ENCODE measurements at places on chromosomes 16 and 17.
A peak's percentile ranks its signal among the peaks of the same experiment; 100 is the strongest.

DNA sequence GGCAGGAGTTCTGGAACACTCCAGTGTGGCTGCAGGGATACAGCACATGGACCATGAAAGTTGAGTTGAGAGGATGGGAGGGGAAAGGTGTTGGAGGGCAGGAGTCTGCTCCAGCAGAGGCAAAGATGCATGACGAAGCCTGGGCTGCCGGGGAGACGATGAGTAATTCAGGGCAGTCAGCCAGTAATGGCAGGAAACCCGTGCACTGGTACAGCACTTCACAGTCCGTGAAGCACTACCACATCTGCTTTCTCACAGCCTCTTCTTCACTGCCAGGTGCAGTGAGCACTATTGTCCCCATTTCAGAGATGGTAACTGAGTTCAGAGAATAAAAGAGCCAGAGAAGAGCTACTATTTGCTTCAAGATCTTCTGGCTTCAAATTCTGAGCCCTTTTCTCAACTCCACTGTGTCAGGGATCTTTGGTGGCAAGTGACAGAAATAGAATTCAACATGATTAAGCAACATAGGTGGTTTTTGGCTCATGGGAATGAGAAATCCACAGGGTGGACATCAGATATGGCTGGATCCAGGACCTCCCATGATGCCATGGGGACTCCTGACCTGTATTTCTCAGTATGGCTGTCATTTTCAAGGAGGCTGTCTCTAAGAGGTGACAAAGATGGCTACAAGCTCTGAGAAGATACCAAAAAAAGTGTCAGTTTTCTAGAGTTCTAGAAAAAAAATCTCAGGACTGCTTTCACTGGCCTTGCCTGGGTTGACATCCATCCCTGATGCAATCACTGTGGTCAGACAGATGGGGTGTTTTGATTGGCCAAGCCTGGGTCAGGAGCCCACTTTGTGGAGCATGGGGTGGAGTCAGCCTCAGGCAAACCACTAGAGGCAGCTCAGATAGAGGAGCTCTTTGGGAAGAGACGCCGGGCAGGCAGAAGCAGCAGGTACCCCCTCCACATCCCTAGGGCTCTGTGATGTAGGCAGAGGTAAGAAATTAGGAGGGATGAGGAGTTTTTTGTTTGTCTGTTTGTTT is 24.7 kb downstream of the IL21R start:
- peak; percentile 67 for DNase-seq

DNA sequence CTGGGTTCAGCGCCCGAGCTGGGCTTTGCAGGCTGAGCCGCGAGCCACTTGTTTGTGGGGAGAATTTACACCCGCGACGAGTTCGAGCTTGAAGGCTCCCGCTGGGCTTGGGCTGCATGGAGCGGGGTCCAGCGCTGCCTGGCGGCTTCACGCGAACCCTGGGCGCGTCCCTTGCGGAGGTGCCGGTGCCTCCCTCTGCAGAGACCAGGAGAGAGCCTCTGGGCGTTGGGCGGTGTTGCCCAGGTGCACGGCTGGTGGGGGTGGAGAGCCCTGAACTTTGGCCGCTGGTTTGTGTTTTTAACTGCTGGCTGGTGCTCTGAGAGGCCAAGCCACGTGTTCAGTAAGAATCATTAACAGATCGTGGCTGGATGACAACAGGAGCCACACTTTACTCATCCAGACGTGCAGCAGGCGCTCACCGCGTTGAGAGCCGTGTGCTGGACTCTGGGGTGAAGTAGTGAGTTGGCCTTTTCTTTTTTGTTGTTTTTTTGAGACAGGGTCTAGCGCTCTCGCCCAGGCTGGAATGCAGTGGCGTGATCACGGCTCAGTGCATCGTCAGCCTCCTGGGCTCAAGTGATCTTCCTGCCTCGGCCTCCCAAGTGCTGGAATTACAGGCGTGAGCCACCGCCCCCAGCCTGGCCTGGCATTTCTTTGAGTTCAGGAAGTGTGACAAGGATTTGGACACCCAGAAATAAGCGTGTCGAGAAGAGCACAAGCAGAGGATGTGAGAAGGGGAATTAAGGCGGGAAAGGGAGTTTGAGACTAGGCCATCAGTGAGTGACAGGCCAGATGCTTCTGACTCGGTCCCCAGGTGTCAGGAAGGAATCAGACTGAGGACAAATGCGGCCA is 827 bp downstream of the CDK10 start:
- DNase-seq, result no peak

- DNase-seq, result no peak
Observed at GRCh38 chr17:72122010-72122764, 1.4 kb downstream of the SOX9 start.

DNA sequence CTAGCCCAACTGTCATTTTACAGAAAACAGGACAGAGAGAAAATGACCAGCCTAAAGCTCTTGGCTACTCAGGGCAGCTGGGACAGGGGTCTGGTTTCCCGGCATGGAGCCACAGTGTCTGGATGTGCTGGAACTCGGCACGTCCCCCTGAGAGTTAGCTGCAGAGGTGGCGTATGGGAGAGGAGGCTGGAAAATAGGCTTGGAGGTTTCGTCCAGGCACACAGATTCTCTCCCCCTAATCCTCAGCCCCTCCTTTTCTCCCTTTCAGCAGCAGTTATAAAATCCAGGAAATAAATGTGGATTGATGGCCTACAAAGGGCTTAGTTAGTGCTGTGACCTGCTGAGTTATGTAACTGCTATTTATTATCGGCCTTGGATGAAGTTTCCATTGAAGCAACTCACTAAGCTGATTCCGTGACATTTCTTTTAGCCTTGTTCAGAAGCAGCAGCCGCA is 89.5 kb upstream of the TOB1 start:
- no peak for DNase-seq

DNA sequence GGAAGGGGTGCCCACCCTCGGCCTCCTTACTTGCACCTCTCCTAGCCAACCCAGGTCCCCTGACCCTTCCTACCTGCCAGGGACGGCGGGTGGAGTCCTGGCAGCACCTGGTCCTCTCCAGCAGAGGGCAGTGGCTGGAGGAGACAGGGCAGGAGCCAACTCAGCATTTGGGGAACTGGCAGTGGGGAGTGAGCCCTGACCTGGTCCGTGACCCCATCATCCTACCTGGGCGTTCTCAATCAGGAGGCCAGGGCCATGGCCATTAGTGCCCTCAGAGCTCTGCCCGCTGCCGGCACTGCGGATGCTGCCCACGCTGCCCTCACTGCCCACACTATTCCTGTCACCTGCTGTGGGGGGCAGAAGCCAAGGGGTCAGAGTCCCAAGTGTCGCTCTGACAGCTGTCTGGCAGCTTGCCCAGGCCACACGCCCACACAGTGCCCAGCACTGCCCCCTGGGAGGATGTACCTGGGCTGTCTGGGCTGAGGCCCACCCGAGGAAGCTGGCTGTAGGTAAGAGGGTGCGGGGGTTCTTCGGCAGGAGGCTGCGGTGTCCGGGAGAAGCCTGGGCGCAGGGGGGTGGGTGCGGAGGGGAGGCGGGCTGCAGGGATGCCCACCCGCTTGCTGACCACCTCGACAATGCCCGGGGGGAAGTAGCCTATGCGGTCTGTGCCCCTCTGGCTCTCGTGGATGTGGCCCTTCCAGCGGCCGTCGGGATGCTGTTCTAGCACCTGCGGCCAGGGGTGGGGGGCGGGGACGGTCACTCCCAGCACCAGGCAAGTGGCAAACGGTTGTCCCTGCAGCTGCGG is 10.8 kb downstream of the CASKIN2 start:
- peak; percentile 42 for DNase-seq

DNA sequence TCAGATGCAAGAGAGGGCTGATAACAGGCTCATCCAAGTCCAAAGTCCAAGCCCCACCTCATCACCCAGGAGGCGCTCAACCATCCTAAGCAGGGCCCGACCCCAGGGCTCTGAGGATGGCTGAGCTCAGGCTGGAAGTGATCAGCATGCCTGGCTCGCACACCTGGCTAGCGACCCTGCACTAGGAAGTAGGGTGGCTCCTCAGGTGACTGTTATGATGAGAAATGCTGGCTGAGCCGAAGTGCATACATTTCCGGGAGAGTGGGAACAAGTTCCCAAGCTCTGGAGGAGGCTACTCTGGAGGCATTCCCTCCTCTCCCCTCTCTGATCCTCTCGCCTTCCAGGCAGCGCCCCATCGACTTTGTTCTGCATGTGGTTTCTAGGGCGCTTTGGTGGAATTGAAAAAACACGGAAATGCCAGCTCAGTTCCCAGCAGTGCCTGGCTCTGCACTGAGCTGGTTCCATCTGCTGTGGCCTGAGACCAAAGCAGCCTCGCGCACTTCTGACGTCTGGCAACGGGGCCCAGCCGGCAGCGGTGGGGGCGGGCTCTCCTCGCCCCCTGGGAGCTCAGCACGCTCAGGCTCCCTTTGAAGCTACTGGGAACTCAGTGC is 130.3 kb downstream of the IRF8 start:
- no peak for DNase-seq

GRCh38 chr16:48479955-48480354 is 94.7 kb upstream of the SIAH1 start:
- no peak for DNase-seq

- DNase-seq, result no peak
Observed at GRCh38 chr17:50180620-50181019, 14.8 kb downstream of the SGCA start.

GRCh38 chr16:52872731-52873130 is 180.0 kb downstream of the CHD9NB start:
- DNase-seq, result no peak

DNA sequence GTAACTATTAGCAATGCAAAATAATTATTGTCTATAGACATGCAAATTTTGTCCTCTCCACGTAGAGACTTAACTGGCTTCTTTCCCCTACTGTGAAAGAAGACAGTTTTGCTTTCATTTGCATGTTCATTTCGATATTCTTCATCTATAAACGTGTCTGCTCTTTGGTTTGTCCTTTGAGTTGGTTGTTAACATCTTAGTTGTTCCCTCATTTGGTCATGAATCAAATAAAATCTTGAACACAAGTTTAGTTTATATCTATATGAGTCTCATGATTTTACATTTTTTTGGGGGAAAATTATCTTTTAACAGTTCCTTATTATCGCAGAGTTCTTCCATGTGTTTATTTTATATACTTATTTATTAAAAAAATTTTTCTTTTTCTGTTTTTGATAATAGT is 214.4 kb downstream of the UTP18 start:
- DNase-seq, result no peak

GRCh38 chr17:31294820-31295488 is 2.1 kb downstream of the OMG start:
- DNase-seq, result no peak

GRCh38 chr17:31595666-31596381 is 204.3 kb downstream of the RAB11FIP4 start:
- DNase-seq, result no peak

DNA sequence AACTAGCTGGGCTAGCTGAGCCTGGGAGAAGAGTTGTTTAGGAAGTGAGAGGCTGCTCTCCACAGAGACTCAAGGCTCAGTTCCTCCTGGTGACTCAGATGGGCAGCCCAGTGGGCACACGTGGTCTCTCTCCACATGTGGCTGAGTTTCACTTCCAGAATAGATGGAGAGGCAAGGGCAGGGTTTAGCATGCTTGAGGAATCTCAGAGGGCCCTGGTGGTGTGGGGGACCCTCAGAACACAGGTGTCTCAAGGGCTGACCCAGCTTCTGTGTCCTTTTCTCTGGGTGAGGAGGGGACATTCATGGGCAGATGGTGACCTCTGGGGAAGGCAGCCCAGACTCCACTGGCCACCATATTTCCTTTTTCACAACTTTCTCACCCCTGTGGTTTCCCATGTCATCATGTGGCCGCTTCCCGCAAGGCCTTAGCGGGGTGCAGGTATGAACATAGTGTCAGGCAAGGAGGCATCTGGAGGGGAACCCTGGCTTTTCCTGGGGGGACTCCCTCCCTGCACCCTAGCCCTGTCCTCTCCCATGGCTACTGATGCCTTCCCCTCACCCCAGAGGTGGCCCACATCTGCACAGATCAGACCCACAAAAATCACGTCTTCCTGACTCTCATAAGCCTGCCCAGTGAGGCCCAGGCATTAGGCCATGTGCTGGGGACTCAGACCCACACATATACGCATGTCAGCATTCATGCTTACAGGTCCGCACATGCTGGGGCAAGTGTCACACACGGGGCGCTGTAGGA is 3.3 kb downstream of the GRN start:
- peak; percentile 23 for DNase-seq

- no peak for DNase-seq
Observed at GRCh38 chr16:1066584-1067172, 5.9 kb upstream of the SSTR5 start.

- no peak for DNase-seq
Observed at GRCh38 chr16:56547120-56547948, 17.5 kb upstream of the MT4 start.

DNA sequence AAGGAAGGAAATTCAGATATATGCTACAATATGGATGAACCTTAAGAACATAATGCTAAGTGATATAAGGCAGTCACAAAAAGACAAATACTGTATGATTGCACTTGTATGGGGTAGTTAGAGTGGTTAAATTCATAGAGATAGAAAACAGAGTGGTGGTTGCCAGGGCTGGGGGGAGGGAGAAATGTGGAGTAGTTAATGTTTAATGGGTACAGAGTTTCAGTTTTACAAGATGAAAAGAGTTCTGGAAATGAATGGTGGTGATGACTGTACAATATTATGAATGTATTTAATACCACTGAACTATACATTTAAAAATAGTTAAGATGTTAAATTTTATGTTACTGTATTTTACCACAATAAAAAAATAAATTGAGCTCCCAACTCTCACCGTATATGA is 157.9 kb downstream of the TOX3 start:
- no peak for DNase-seq

DNA sequence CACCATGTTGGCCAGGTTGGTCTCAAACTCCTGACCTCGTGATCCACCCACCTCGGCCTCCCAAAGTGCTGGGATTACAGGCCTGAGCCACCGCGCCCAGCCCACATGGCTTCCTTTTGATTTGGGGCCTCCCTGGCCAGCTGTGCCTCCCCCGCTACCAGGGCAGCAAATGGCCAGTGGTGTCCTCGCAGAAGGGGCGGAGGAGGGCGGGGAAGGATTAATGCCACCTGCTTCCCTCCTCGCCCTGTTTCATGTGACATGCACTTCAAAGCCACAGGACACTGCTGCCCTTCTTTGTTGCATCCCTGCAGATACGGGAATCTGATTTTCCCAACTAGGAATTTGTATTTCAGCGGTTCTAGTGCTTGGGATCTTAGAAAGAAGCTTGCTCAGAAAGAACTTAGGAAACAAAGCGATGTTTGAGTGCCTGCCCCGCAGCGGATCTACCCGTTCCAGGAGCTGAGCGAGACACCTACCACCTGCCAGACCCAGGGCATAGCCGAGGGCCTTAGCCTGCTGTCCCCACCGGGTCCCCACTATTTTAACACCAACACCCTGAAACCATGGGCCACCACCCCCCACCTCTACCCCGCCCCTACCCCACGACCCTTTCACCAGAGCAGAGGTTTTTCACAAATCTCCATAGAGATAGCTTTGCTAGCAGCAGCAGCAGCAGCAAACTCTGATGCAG is 37.7 kb upstream of the CCDC182 start:
- DNase-seq, result no peak

- DNase-seq, result no peak
Observed at GRCh38 chr17:64074704-64075426, 54.4 kb upstream of the ICAM2 start.

GRCh38 chr16:85425074-85425662 is 188.0 kb upstream of the GSE1 start:
- DNase-seq, result no peak

- no peak for DNase-seq
Observed at GRCh38 chr16:56115817-56116576, 75.3 kb upstream of the GNAO1 start.
